BE2C (cell line): ENCODE measurements at places on chromosomes 2 and 18.

- no peak for DNase-seq
These were observed 1.8 kb upstream of the CCDC68 start for GRCh38 chr18:54961016-54961423.

DNA sequence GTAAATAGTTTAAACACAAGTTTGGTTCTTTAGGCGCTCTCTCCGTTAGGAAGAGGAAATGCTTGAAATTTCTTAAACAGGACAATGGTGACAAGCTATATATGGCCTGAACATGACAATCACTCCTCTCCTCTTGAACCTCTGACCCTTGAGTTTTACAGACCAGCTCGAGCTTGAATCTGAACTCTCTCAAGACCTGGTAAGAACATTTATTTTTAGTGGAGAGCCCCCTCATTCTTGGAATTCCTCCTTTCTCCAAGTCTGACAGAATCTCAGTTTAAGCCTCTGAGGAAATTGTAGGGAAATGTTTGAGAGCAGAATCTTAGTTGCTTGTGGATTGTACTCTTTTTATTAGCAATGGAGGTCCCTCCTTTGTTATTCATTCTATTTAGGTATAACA, 1293.6 kb upstream of the ZEB2 start:
- DNase-seq: no peak

- DNase-seq: no peak
These were observed 39.7 kb upstream of the NABP1 start for GRCh38 chr2:191638079-191638801.

GRCh38 chr2:201697899-201698298, 545 bp downstream of the MPP4 start:
- no peak for DNase-seq

DNA sequence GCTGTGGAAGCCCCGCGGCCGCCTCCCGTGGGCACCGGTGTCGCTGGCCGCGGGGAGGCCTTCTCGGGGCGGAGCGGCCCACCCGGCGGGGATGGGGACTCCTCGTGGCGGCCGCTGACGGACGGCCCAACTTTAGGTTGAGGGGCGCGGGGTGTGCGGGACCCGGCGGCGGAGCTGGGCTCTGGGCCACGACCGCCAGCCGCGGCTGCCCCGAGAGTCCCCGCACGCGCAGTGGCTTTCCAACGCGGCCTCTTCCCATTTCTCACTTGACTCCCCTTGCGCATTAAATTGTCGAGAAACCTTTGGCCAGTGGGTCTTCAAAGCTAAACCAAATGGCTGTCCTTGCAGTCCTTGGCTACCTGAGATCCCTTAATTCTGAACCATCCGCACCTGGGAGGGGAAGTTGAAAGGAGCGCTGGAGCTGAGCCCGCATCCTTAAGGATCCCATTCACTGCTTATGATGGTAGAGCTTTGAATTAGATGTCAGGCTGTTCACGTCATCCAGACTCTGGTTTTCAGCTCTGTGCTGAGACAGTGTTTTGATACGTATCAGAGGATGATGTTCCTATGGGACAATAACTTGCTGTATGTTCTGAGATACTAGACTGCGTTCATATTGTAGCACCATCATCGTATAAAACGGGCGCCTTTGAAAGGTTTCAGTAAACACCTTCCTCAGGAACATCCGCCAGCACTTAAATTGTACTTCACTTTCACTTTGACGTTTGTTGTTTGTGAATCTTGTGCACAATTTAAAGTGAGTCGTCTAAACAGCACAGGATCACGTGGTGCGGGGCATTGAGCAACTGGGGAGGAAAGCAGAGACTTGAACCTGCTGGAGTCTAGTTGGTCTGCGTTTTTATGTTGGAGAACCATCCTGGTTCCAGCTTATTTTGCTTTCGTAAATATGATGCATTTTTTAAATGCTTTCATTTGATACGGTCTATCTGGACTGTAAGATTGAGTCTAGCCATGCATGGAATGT, 874 bp downstream of the CLIP4 start:
- peak; percentile 43 for DNase-seq

DNA sequence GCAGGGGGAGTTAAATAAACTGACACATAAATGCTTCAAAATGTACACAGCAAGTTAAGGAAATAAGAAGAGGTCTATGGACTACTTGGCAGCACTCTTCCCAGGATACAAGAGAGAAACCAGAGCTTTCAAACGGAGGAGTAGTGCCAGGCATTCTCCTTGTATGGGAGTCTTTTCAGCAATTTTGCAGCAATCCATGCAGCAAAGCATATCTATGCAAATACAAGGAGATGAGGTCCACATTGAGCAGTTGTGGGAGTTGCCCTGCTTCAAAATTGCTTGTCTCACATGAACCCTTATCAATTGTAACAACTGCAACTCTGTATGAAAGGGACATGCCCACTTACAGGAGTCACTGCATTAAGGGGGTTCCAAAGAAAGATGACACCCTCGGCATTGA, 37.8 kb downstream of the SCN9A start:
- DNase-seq: no peak

DNA sequence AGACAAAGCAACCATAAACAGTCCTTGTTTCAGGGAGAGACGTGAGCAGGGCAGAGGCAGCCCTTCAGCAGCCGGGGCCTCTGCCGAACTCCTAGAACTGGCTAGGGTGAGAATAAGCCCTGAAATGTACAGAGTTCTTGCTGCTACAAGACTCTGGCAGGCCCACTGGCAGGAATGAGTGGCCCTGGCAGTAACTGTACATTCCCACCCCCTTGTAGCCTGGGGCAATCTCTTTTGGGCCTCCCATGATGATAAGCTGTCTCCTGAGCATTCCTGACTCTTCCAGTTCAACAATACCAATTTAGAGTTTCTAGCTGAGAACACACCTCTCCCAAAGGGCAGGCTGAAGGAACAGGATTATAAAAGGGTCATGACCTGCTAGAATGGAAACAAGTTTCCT, 54.3 kb downstream of the HAUS1 start:
- no peak for DNase-seq

DNA sequence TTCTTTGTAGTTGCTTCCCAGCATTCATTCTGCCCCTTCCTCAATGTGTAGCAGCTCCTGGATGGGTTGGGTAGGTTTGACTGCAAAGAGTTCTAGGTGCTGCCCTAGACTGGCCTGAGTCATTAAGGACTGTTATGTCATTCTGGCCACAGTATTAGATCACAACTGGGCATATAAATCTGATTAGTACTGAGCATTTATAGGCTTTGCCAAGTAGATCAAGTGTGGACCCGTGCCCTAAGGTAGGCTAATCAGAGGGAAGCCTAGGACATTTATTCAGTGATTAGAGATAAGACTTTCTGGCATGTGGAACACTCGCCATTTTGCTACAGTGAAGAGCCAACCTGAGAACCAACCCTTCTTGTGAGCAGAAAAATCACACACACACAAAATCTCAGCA, 2.7 kb downstream of the KATNAL2 start:
- no peak for DNase-seq
